ENCODE measurements at places on chromosomes 12 and 14. TPM values are rescaled to one million over a fixed set of nuclear protein-coding genes. Genes with fewer than 3 reads are reported as not detected.

- no peak for DNase-seq
Measured at GRCh38 chr12:62331306-62331705, 71.1 kb downstream of the USP15 start.

- DNase-seq, result no peak
Measured at GRCh38 chr14:70724110-70724509, 82.4 kb downstream of the TTC9 start.

The PLEKHG7 gene
- total RNA-seq, result not detected

DNA sequence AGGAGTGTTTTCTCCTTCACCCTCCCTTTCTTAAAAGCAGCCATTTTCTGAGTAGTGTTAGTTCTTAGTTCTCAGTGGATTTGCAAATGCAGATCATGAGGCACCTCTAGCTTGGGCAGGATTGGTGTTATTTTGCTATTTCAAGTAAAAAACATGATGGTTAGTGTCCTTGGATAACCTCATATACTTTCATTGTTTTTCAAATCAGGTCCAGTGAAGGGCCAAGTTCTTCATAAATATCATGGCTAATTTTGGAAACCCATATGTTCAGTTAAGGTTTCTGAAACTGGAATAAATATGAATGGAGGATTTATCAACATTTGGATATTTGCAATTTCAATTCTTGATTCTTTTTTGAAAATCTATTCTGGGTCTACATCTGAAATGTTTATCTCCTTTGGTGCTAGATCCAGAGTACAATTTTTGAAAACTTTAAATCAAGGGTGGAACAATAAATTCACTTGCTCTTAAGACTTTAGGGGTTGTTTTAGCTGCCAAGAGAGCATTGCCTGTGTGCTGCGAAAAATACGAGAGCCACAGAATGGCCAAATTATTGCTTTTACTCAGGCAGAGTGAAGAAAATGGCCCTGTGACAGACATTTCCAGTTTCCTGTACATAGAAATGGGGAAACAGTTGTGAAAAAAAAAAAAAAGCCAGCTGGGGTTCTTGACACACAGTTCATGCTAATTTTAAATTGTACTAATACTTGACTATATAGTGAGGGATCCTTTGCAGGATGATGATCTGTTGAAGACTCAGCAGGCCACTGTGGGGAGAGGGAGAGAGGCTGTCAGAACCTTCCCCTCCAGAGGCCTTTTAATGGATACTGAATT, 104.6 kb downstream of the BICD1 start:
- no peak for DNase-seq

GRCh38 chr14:96383445-96383844, 8.5 kb upstream of the AK7 start:
- no peak for DNase-seq

DNA sequence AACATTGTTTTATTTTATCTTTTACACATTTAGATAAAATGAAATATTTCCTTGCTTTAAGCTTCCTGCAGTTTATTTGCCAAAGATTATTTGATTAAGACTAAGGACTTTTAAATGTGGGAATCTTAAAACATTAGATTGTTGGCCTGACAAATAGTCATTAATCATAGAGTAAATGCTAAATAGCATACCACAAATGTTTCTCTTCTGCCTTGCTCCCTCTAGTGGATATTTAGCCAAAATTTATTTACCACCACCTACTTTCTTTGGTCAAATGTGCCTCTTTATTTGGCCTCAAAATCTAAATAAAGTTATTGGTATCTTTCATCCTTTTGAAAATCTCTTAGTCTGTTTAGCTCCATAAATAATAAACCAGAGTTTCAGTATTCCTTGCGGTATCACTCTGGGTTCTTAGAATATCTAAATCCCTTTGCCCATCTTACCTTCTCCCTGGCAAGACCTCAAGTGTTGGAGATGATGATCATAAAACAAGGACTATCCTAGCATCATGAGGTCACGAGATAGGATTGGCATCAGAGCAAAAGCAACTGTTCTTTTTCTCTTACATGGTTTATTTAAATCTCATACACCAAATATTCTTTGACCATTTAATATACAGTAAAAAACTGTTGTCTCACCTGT, 150.6 kb upstream of the AEBP2 start:
- no peak for DNase-seq

DNA sequence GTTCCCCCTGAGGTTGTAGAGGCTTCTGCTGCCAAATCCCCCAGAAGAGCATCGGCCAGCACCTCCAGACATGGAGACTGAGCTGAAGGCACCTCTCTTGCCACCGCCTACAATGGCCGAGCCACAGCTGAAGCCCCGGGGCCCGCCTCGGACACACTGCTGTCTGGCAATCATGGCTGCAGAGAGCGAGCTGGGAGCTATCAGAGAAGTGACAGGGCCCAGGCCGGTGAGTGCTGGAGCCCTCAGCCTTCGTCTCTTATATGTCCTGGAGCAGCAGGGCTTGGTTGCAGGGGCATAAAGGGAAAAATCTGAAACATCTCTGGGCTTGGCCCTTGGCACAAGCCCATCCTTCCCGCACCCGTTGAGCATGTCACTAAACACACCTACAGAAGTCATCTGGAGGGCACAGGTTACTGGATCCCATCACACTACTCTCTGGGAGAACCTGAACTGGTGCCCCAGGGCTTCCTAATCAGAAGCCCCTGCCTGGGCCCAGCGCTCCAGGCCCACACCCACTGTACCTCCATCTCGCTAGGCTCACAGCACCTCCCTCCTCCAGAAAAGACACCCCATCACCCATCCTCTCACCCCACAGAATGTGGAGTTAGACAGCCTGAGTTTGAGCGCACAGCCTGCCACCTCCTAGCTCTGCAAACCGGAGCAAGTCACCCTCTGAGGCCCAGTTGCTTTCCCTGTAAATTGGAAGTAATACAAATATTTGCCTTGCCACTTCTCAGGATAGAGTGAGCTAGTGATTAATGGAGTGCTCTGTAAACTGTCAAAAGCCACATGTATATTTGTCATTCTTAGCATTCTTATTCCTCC, at the start of gene KRT4:
Gene KRT4 (minus strand): TSS at position 232 of the 825 bp plus-strand sequence. CDS start 58 bp downstream, at position 174.
- DNase-seq, result no peak

- peak; percentile 60 for DNase-seq
Measured at GRCh38 chr12:68374307-68374982, 42.3 kb upstream of the MDM1 start.

GRCh38 chr14:59425322-59425935, 39.8 kb downstream of the GPR135 start:
- no peak for DNase-seq

GRCh38 chr12:27486961-27487360, 37.0 kb upstream of the PPFIBP1 start:
- no peak for DNase-seq

The LMNTD1 gene
- total RNA-seq, result not detected

GRCh38 chr12:8991371-8992345, 2.3 kb downstream of the KLRG1 start:
- DNase-seq, result no peak

- DNase-seq, result no peak
Measured at GRCh38 chr12:90569685-90570084, 385.3 kb downstream of the CCER1 start.

The MSRB3 gene
- not detected for total RNA-seq

- DNase-seq, result no peak
Measured at GRCh38 chr14:55071870-55072640, 20.6 kb downstream of the MAPK1IP1L start.

- DNase-seq, result no peak
Measured at GRCh38 chr12:40646456-40646855, 45.8 kb upstream of the CNTN1 start.

DNA sequence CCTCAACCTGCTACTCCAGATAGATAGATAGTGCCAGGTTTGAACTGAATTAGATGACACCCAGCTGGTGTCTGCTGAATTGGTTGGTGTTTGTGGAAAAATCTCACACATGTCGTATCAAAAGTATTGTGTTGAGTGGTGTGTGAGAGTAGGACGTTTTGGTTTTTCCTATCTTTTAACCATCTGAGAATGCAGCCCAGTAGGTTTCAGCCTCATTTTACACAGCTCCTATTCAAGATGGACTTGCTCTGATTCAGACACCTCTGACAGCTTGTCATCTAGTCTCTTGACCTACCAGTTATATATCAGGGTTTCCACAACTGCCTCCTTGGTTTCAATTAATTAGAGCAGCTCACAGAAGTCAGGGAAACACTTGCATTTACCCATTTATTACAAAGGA, 254.4 kb downstream of the KTN1 start:
- DNase-seq, result no peak

GRCh38 chr14:81392976-81393643, 7.0 kb downstream of the STON2 start:
- no peak for DNase-seq

DNA sequence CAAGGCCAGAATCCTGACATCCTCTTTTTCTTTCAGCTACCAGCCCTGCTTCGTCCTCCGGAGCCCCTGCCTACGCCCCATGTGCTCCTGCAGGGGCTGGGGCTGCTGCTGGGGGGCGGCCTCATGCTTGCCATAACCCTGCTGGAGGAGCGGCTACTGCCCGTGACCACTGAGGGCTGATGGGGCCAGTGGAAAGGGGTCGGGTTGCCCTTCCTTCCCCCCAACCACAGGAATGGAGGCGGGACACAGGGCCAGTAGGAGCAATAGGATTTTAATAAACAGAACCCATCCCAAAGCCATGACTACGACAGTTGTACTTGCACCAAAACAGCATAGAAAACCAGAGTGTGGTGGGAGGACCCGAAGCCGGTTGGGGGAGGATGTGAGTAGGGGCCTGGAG, 7.7 kb downstream of the SLC39A5 start:
- no peak for DNase-seq

The SP7 gene
- total RNA-seq, result not detected

- DNase-seq, result no peak
Measured at GRCh38 chr12:105296116-105297089, 34.1 kb upstream of the C12orf75 start.

DNA sequence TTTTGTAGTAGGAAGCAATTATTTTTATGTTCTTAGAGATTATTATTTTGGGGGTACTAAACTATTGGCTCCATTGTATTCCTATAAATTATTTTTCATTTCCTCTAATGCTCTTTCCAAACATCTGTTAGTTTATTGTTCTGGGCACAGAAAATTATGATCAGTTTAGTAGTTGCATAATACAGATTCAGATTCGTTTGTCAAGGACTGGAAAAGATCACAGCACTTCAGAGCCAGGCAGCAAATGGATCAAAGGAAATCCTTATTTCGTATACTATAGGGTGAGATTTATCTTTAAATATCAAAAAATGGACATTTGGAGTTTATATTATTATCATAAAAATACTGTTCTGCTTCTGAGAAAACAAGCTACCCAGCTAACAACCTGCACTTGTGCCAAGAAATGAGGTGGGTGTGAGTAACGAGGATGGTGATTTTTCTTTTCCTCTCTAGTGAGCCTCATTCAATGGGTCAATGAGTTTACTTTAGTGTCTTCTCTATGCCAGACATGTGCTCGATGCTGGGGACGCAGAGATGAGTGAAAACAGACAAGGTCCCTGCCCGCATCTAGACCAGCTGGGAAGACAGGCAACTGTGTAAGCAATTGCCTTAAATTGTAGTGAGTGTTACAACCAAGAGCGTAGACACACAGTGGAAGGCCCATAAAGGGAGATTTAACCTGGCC, 208.6 kb upstream of the PLXNC1 start:
- no peak for DNase-seq

GRCh38 chr12:69348162-69348938, at the start of gene LYZ:
LYZ (plus strand) TSS chr12:69348381; CDS start chr12:69348409, 28 bp downstream.
- DNase-seq, result no peak

DNA sequence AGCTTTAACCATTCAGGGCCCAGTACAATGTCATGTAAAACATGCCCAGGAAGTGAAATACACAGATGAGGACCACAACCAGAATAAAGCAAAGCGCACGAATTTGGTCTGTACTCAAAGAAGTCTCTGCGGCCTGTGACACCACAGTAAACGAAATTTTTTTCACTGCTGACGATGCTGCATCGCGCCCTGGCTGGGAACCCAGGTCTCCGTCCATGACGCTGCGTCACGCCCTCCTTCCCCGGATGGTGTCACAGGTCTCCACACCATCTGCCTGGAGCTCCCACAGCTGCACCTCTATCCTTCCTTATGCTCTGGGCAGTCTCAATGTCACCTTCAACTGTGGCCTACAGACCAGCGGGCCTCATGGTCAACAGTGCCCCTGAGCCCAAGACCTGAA, 17.8 kb downstream of the ANKLE2 start:
- DNase-seq, result no peak

The CCDC184 gene
- total RNA-seq, result 0.75 TPM

Measured in activated T-helper 1 cell treated with anti-CD3 and anti-CD28 coated beads, Interleukin-12 subunit alpha, Interleukin-12 subunit beta, Interleukin-2, Interleukin-4 antibody, amounts not matched to agents 30 ng/mL and 10 ng/mL and 1 ng/mL, durations not matched to agents 14 hours and 24 hours and 36 hours (primary cell).